ENCODE measurements at places on chromosomes 3 and 15.
A peak's percentile ranks its signal among the peaks of the same experiment; 100 is the strongest.

- H3K4me3 ChIP-seq = no peak overlapping the region
- H3K36me3 ChIP-seq = no peaks in the 10 kb centered on the region
- H3K4me1 ChIP-seq = no peaks in the 10 kb centered on the region
- no peak for DNase-seq
These were observed 153.1 kb upstream of the CCDC54 start for GRCh38 chr3:107224026-107224596.

- no peaks in the 10 kb centered on the region for H3K27me3 ChIP-seq
- DNase-seq = no peak
- no peaks in the 10 kb centered on the region for H3K4me1 ChIP-seq
These were observed 24.8 kb downstream of the SLC28A2 start for GRCh38 chr15:45276831-45277230.

- peak overlapping the region; percentile 50 for H3K27ac ChIP-seq
- no peak overlapping the region for H3K4me3 ChIP-seq
These were observed 47.3 kb upstream of the CCDC80 start for GRCh38 chr3:112688085-112688769.

DNA sequence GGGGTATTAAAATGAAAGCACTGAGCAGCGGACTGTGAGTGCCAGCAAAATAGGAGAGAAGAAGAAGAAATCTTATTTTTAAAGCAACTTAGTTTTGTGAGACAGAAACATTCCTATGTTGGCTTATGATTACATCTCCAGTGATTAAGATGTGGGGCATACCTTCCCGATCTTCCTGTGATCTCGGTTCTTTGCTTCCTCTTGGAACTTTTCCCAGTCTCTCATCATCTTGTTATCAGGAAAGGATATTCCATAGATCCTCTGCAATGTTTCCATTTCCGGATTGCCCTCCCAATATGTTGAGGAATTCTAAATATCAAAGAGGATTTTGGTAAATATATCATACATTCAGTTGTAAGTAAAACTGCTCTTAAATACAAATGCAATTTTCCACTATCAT lies 22.2 kb downstream of the TARS3 start:
- H3K27me3 ChIP-seq = no peaks in the 10 kb centered on the region
- no peak overlapping the region for H3K27ac ChIP-seq
- DNase-seq = no peak
- H3K36me3 ChIP-seq = no peaks in the 10 kb centered on the region
- H3K4me1 ChIP-seq = no peaks in the 10 kb centered on the region

DNA sequence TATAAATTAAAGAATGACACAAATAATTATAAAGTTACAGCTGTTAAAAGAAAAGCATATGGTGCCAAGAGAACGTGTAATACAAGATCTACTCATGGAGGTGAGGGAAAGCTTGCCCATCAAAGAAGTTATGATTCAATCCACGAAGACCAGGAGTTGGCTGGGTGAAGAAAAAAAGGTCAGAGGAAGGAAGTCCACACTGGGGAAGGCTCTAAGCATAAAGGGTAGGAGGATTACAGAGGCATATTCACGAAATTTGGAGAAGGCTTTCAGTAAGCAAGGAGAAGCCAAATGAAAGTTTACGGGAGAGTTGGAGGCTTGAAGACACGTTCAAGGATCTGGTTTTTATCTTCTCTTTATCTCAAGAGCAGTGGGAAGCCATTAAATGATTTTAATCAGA lies 1.8 kb upstream of the TGFBR2 start:
- peak overlapping the region; percentile 8 for H3K27ac ChIP-seq
- no peak overlapping the region for H3K4me3 ChIP-seq
- DNase-seq = no peak
- H3K4me1 ChIP-seq = no peaks in the 10 kb centered on the region
- no peaks in the 10 kb centered on the region for H3K27me3 ChIP-seq

- no peak for DNase-seq
- no peaks in the 10 kb centered on the region for H3K4me1 ChIP-seq
- no peaks in the 10 kb centered on the region for H3K27me3 ChIP-seq
- H3K27ac ChIP-seq = no peak overlapping the region
These were observed 219.3 kb downstream of the CBLB start for GRCh38 chr3:105649480-105649879.

DNA sequence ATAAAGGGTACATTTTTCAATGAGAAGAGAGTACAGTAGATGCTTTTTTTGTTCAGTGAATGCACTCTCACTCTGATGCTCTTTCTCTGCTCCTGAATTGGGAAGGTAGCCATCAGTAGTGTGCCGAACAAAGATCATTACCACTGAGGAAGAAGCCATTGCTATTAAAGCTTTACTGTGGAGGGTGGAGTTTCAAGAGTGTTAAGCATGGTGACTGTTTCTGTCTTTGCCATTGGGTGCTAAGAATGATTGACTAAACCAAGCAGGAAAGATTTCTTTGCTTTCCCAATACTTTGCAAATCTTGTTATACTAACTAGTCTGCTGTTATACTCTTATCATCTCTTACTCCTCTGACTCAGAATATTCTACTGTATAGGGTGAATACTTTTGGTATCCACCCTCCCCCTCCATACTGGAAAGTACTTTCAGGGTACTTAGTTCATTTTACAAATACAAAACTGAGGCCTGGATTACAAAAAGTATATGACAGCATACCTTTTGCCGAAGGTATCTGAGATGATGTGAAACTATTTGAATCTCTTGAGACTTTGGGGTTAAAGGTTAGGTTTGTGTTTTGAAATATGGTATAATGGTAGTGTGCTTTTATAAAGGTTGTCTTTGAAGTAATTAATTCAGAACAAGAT lies 1.7 kb downstream of the RAB11A start:
- no peak overlapping the region for H3K27ac ChIP-seq
- no peaks in the 10 kb centered on the region for H3K27me3 ChIP-seq
- no peaks in the 10 kb centered on the region for H3K36me3 ChIP-seq
- DNase-seq = no peak

All from uterus (tissue), 4 donors.